ENCODE measurements at places on chromosomes 7 and 10. TPM values are rescaled to one million over a fixed set of nuclear protein-coding genes. Genes with fewer than 3 reads are reported as not detected.

- no peak for DNase-seq
Observed at GRCh38 chr10:129004398-129004797, 462.6 kb upstream of the MGMT start.

DNA sequence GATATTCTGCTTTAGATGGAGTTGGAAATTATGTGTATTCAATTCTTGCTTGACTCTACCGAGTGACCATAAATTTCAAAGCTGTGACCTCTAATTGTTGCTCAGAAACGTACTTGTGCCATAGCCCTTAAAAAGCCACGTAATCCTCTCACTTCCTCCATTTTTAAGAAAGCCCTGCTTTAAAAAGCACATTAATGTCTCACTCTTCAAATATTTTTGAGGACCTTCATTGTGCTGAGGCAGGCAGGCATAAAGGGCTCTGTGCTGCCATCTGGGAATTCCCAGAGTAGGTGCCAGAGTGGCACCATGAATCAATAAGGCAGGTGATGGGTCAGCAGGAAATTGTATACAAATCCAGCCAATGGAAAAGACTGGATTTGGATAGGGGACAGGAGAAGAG is 97.7 kb upstream of the FAM204A start:
- DNase-seq = no peak

DNA sequence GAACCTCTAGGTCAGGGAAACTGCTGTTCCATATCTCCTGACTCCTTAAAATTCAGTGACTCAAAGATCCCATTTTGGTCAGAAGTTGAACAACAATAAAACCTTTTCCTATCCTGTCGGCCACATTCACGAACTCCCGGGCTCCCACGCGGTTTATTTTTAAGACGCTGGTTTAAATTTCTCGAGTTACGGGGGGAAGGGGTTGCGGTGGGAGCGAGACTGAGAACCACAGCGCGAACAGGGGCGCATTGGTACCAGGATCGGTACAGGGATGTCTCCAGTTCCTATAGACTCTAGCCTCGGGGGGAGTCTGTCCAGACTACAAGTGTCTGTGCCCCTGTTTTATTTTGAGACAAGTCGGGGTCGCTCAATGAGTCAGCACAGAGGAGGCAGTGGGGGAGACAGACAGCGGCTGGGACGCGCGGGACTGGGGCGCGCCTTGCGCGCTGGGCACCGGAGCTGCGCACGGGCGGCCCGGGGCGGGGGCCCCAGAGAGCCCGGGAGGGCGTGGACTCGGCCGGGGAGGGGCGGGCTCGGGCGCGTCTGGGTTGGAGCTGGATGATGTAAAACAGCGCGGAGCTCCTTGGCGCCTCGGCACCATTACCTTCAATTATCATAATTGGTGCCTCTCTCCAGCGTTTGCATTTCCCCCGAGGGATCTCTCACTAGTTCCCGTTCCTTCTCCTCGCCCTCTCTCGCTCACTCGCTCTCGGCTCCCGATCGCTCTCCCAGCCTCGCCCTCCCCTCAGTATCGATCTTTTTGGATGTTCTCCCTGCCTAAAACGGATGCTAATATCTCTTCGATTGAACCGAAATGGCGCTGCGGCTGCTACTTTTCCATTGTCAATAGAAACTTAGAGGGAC is 8.7 kb upstream of the BAMBI start:
- no peak for DNase-seq

- no peak for DNase-seq
Observed at GRCh38 chr7:146486519-146486918, 369.9 kb downstream of the CNTNAP2 start.

- no peak for DNase-seq
Observed at GRCh38 chr10:30803892-30804322, 174.4 kb upstream of the LYZL2 start.

- DNase-seq = no peak
Observed at GRCh38 chr7:143210541-143210940, 11.3 kb upstream of the TAS2R40 start.

GRCh38 chr10:26460736-26461135 is 22.6 kb downstream of the APBB1IP start:
- DNase-seq = no peak

DNA sequence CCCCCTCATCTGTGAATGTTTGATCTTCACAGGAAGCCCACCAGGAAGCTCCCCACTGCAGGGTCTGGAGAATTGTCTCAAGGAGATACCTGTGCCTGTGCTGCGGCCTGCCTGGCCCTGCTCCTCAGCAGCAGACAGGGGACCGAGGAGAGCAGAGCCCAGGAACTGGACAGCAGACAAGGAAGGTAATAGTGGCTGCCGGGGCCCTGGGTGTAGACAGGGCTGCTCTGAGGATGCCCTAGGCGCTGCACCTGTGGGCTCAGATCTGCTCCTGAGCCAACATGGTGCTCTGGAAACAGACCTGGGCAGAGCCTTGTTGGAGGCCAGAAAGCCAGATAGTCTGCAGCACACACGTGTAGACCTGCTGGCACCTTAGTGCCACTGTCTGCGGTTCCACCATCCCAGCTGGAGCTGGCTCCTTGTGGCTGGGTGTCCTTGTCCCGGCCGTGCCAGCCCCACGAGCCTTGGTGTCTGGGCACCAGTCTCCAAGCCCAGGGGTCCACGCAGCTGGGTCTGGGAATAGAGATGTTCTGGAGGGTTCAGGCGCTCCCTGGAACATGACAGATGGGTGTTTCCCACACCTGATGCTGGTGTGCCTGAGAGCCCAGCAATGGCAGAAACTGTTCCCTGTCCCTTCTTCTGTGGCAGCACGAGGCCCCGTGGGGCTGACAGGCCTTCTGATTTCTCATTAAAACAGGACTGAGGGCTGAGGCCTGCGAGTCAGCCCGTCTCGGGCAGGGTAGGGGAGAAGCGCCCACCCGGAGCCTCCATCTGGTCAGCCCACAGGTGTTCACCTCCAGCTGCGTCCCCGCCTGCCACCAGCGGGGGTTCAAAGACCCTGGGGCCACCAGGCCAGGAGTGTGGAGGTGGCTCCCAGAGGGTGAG is 44.7 kb downstream of the ZNF467 start:
- DNase-seq = no peak

GRCh38 chr7:87225696-87226095 is 6.2 kb upstream of the TMEM243 start:
- no peak for DNase-seq

The SPDYE2 gene
- 0.14 TPM for polyA plus RNA-seq

The STEAP4 gene
- polyA plus RNA-seq = 23.8 TPM

Data from urinary bladder (tissue), 4 donors.